ENCODE measurements at places on chromosomes 7 and 10.
A peak's percentile ranks its signal among the peaks of the same experiment; 100 is the strongest.

GRCh38 chr10:101217044-101217425 is 12.2 kb downstream of the LBX1 start:
- no peak for DNase-seq

DNA sequence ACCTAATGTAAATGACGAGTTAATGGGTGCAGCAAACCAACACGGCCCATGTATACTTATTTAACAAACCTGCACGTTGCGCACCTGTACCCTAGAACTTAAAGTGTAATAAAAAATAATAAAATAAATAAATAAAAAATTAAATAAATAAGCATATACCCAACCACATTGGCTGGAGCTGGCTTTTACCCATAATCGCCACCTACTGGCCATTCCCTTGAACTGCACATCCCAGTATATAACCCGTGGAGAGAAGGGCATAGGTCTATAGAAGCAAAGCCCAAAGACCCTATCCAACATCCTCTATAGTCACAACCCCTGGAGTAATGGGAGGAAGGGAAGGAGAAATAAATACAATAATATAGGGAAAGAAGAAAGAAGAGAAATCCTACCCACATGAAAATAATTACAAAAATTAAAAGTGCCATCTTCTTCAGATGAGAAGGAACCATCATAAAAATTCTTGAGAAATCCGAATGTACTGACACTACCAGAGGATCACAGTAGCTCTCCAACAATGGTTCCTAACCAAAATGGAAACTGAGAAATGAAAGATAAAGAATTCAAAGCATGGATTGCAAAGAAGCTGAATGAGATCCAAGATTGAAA is 65.6 kb downstream of the TWIST1 start:
- peak; percentile 56 for DNase-seq

DNA sequence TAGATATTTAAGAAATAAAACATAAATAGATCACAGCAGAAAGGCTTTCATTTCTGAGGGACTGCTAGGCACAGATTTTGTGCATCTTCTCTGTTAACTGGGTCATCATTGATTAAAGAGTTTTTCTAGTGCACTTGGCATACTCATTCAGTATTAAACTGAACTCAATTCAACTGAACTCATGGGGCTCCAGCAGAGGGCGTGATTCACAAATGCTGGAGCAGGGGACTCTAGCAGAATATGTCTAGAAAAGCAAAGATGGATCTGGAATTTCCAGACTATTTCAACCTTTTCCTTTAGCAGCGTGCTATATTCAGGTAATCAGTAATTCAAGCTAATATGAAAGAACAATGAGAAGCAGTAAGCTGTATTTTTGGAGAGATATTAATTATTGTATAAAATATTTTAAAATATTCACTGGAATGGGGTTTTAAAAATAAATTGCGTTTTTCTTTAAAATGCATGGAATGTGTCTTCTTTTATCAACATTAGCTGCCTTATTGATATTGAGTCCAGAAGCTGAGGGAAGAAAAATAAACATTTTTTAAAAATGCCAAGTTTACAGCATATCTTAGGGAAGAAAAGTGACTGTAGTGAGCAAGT is 296.8 kb upstream of the CACNA2D1 start:
- peak; percentile 84 for DNase-seq

DNA sequence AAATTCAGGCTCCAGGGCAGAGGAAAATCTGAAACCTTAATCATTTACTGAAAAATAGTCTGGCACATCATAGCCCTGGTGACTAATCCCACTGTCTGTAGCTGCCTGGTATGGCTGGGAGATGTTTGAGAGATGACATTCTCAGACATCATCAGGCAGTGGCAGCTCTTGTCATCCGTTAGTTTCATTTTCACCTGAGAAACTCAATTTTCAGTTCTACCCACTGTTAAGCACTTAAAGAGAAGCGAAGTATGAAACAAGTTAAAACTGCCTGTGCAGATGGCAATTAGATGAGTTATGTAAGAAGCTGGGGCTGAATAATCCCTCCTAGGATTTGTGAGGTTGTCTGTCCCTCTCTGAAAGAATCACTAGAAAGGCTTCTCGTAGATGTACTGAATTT is 150.2 kb downstream of the NSUN6 start:
- peak; percentile 40 for DNase-seq

DNA sequence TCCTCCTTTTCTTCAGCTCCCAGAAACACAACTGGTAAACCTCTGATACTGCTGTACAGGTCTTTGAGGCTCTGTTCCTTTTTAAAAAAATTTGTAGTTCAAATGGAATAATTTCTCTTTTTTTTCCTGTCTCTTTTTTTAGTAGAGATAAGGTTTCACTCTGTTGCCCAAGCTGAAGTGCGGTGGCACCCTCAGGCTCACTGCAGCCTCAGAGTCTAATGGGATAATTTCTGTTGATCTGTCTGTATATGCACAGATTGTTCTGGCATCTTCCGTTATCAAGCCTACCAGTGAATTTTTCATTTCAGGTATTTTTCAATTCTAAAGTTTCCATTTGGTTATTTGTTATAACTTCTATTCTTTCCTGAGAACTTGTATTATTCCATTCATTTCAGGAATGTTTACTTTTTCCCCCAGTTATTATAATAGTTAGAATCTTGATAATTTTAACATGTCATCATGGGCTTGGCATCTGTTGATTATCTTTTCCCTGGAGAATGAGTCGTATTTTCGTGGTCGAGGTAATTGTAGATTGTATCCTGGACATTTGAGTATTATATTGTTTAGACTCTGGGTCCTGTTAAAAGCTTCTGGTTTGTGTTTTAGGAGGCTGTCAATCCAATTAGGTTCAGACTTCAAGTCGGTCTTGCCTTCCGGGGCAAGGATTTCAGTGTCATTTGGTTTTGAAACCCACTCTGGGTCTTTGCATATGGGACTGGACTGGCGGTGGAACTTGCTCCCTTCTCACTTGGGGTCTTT is 24.5 kb downstream of the CRCP start:
- no peak for DNase-seq

DNA sequence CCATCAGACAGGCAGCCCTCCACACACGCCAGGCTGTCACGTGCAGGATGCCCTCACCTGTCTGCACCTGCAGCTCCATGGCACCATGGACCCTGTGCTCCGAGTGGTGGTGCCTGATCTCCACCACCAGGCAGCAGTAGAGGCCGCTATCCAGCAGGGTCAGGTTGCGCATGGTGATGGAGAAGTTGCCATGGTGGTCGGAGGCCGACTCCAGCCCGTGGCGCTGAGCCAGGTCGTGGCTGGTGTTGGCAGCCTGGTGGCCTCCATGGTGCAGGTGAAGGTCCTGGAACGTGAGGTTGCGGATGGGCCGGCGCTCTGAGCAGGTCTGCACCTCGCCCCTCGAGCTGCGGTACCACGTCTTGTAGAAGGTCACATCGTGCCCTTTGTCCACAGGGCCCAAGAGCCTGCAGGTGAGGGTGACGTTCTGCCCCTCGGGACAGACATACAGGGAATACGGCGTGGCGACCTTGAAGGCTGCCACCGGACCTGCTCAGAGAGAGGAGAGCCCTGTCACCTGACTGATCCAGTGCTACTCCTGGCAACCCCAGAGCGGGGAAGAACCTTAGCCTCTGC is 11.7 kb downstream of the VSIR start:
- DNase-seq, result no peak

DNA sequence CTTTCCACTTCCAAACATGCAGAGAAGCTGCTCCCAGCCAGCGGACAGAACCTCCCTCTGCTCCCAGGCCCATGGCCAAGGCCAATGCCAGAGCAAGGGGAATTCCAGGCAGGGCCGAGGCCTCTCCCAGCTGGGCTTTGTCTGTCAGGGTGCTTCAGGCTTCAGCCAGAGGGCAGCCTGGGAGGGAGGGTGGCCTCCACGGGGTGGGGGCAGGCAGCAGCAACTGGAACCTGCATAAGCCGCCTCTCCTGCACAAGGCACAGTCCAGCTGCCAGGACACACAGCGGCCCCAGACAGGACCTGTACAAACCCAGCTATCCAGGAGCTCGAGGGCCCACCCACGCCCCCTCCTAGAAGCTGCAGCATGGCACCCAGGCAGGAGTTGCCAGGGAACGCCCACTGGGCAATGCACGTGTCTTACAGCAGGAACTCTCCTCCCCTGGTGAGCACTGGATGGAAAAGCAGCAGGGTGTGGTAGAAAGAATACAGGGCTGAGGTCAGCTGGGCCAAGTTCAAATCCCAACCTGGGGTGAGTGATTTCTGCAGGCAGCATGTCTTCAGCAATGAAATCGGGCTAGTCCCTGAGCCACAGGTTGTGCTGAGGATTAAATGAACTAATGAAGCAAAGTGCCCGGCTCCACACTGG is 7.6 kb downstream of the FAM53B start:
- DNase-seq, result no peak

DNA sequence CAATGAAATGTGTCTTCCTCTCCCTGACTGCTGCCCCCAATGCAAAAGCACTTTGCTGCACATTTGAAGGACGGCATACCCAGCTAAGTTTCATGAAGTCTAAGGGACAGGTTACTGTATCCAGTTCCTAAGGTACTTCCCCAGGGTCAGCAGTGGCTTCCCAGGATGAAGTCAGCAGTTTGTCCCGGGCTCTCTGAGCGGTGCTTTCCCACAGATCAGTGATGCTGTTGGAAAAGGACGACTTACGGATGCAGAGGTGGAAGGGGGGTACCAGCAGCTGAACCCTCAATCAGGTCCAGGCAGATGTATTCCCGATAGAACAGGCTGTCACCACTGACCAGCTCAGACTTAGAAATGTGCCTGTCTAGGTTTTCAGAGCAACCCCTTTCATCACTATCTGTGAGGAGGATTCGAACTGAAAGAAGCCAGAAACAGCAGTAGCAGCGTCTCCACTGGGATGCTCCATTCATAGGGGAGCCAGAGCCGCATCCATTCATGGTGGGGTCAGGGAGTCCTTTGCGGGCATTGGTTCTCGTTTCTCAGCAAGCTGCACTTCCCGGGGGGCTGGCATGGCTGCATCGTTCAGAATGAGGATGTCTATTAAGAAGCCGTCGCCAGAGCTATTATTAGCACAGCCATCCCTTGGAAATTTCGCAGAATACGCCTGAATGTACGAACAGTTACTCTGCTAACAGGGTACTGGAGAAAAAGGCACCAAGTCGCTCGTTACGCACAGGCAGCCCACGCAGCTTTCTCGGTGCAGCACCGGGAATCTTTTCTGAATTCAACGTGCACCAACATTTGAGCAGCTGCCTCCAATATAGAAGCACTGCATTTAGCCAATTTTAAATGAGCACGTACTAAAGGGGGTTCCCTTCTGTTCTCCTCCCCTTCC is 303.7 kb downstream of the PRPF18 start:
- DNase-seq, result no peak

- DNase-seq, result peak; percentile 100
These were observed 281.4 kb upstream of the TAC1 start for GRCh38 chr7:97450516-97450915.

- no peak for DNase-seq
These were observed 2.5 kb downstream of the ZNF316 start for GRCh38 chr7:6639627-6640026.

DNA sequence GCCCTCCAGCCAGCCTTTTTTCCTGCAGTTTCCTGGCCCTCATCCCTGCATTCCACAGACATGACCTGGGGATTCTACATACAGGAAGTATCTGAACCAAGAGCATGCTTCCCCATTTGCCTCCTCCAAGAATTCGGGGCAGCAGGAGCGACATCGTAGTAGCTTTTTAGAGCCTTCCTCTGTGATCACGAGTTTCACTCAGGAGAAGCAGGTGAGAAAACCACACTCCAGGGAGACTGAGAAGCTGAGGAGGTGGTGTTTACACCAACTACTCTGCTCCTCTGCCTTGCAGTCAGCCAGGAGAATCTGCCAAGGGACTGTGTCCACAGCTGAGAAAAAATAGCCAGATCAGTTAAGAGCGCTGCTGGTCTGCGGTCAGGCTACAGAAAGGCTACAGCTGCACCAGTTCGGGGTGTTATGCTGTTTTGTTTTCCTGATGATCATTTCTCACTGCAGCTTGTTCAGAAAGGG is 54.1 kb downstream of the HSPA12A start:
- DNase-seq, result peak; percentile 75

GRCh38 chr10:42990721-42991441 is 86.0 kb upstream of the RET start:
- no peak for DNase-seq

GRCh38 chr7:48390388-48391327 is 219.4 kb downstream of the ABCA13 start:
- peak; percentile 76 for DNase-seq

GRCh38 chr7:116687801-116688201 is 15.8 kb downstream of the MET start:
- no peak for DNase-seq

DNA sequence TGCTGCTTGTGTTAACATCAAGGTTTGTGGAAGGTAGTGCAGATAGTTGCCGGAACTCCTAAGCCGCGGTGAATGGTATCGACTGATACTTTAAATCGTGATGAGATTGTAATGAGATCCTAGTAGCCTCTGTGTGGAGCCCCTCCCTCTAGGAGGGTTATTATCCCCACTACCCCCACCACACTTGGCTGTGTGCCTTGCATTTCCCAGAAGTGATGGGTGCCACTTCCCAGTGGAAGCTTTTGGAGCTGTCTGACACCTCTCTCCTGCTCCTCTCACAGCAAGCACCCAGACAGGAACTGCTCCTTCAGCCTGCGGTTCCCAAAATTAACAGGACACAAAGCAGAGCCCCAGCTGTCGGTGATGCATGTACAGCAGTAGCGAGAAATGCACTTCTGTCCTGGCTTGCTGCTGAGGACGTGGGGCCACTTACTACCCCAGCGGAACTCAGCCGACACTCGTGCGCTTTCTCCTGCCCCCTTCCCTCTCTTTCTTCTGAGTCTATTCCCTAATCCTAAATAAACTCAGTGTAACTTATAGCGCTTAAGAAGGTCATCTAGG is 52.5 kb downstream of the PRKAG2 start:
- no peak for DNase-seq

DNA sequence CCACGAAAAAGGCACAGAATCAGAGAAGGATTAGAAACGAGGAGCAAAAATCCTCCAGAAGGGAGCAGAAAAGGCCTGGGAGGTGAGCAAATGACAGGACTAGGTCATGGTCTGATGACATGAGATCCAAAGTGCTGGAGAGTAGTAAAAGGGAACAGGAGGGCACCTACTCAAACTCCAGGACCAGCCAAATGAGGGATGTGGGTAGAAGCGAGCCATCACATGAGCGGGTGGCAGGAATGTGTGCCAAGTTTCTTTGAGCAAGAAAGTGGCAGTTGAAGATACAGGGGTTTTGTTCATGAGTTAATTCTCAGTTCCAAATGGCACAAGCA is 112.6 kb downstream of the RNF32 start:
- DNase-seq, result no peak

DNA sequence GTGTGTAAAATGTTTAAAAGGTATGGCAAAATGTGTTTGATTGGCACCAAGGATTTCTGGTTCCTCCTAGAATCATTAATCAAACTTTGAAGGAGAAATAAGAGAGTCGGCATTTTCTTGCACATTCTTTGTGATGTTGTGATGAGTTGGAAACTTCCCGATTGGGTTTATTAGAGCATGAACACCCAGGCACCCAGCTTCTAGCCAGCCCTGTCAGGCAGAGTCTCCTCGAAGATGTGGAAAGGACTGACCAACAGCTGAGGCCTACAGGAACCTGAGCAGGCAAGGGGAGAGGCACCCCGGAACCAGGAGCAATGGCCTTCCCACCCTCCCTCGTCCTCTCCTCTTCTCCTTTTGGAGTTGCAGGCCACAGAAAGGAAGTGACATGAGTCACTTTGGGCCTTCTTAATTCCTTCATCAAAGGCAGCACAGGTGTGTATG is 68.7 kb downstream of the EGFR start:
- DNase-seq, result no peak

Data from OCI-M1 (cell line).